ENCODE measurements at places on chromosomes 11 and 22. TPM values are rescaled to one million over a fixed set of nuclear protein-coding genes. Genes with fewer than 3 reads are reported as not detected.

DGAT2 gene
- total RNA-seq: 337 TPM

TCN2 gene
- 46.5 TPM for total RNA-seq

CDON gene
- total RNA-seq: 12.0 TPM

IL18 gene
- total RNA-seq: 14.7 TPM

OSBP2 gene
- 1.4 TPM for total RNA-seq

LYVE1 gene
- 352 TPM for total RNA-seq

- DNase-seq: no peak
Measured at GRCh38 chr11:107752949-107753822, 41.3 kb upstream of the SLN start.

XKR3 gene
- not detected for total RNA-seq

Data from mesenteric fat pad (tissue), 1 donor.